ENCODE measurements at places on chromosomes 12 and 14.

DNA sequence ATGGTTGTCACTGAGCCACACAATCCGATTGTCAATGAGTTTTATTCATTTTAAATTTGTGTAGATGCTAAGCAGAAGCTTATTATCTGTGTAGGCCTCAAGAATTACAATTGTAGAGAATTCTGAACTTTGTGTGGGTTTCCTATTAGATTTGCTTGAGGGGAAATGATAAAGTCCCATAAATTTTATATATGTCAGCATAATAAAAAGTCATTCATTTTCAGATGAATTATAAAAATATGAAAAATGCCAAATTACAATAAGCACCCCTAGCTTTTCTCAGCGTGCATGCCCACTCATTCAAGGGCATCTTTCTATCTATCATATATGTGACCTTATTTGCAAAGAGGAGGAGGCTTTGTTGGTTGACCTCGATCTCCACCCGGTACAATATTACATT lies 1041.1 kb upstream of the FOXG1 start:
- no peak for DNase-seq

DNA sequence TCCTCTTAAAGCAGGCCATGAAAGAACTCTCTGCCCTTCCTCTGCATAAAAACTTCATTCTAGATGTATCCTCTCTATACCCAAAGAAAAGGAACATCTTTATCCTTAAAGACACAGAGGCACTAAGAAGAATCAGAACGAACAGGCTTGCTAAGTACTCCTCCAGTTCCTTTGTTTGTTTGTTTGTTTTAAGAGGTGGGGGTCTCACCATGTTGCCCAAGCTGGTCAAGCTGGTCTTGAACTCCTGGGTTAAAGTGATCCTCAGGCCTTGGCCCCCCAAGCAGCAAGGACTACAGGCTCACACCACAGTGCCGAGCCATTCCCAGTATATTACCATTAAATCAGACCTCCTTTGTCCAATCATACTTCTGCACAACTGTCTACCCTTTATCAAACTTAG lies 14.0 kb downstream of the GDF3 start:
- no peak for DNase-seq

DNA sequence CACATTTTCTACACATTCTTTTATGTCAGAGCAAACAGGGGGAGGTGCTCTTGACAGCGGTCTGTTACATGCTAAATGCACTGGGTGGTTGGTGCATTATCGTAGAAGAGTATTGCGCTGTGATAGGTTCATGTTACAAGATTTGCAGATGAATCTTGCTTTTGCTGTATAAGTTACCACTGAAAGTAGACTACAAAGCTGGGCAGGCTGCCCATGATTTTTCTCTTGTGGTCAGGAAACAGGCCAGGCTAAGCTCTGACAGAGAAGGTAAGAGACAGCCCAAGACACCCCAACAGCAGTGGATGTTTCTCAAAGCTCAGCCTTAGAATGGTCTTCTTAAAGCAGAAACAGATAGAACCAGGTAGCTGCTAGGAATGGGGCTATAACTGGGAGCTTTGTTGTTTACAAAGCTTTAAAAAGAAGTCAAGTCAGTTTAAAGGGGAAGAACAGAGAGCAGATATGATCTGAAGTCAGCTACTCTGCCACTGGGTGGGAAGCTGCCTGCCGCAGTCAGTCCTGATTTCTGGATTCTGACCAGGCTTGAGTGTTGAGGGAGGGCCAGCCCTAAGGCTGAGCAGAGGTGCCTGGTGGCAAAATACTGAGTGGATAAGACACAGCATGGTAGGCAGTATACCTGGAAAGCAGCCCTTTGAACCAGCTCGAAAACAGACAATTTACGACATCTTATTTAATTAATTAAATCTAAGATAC lies 9.4 kb downstream of the KCNA1 start:
- DNase-seq, result no peak

GRCh38 chr14:27015065-27015464 lies 417.2 kb upstream of the NOVA1 start:
- DNase-seq, result no peak

DNA sequence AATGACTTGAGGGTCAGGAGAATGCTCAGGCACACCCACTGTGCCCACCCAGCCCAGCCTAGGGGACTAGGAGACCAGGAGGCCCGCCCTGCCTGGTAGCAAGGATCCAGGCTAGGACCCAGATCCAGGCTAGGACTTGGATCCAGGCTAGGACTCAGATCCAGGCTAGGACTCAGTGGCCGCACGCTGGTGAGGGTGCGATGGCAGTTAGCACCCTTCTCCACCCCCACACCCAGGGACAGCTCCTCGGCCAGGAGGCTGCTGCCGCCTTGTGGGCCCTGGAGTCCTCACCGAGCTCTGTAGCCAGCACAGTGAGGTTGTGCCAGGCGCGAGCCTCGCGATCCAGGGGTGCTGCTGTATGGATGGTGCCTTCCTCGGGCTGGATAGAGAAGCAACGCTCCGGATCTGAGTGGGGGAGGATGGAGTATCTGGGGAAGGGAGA lies 5.1 kb downstream of the CDH24 start:
- DNase-seq, result no peak

GRCh38 chr12:40903040-40903439 lies 210.8 kb downstream of the CNTN1 start:
- no peak for DNase-seq

GRCh38 chr14:32413967-32414640 lies 85.0 kb downstream of the AKAP6 start:
- DNase-seq, result no peak

GRCh38 chr14:72401632-72402376 lies 469.6 kb downstream of the RGS6 start:
- no peak for DNase-seq

DNA sequence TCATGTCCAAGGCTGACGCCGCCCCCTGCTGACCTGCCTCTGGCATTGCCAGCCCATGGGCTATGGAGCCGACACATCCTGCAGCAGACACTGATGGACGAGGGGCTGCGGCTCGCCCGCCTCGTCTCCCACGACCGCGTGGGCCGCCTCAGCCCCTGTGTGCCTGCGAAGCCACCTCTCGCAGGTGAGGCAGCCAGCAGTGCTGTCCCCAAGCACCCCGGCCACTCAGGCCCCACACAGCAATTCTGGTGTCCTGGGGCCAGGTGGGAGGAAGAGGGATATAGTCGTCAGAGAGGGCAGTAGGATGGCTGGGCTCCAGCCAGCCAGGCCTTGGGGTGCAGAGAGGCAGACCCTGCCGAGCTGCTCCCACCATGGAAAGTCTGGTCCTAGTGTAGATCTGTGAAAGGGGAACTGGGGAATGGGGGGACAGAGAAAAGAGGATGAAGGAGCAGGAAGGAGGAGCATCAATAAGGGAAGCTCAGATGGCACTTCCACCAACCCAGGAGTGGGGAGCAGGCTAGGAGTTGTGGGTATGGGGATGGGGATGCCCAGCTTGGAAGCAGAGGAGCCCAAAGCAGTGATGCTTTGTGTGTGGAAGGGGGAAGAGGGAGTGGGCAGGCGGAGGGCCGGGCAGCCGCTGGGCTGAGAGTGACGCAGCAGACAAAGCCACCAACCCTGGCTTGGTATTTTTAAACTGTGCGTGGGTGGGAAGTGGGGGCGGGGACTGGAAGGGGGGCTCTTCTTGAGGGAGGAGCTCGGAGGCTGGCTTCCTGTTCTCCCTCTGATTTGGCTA lies 4.7 kb downstream of the NAB2 start:
- no peak for DNase-seq

DNA sequence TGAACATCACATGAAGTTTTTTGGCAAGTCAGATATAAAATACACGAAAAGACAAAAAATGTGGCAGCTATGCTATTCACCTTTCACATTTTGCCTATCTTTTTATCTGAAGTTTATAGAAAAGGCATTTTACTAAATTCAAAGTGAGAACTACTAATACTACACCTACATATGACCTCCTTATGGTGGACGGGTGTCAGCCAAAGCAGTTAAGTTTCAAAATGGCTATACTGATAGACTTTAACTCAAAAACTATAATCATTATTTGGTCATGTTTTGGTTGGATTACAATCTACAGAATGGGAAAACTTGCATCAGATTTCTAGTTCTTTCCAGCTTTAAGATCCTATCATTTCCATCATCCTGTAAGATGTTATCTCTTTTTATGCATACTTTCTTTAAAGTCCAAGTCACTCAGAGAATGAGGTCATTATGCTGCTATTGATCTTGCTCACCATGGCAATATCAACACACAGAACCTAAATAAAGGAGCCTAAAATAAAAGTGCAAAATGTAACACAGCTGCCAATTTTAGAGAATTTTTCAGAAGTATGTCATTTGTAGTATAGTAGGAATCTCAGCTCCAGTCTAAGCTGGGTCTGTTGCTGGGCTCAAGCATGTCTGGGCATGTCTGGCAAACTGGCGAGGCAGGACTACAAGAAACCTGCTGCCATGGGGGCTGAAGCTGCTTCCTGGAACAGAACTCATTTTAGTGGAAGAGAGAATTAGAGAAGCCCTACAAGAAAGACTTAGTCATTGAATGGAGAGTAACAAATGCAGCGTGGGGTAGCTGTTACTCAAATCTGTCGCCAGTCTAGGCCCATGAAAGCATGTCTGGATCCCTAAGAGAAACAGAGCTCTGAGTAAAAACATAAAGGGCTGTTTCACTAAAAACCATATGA lies 7.6 kb upstream of the AEBP2 start:
- DNase-seq, result no peak

- no peak for DNase-seq
Measured at GRCh38 chr12:13986031-13986430, 4.6 kb upstream of the GRIN2B start.

DNA sequence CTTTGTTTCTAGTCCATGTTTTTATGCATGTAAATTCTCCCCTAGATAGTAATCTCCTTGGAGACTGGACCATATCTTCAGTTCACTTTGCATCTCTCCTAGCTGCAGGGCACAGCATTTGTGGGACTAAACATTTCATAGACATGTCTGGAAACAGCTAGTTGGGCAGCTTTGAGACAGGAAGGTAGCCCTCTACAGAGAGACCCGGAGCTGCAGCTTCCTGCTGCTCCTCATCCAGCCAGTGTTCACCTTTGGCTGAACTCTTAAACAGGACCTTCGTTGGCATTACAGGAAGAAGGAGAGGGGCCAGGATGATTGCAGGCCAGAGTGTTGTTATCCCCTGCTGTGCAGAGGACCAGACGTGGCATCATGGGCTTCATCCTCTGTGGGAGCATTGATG lies 52.9 kb downstream of the GNS start:
- DNase-seq, result no peak

DNA sequence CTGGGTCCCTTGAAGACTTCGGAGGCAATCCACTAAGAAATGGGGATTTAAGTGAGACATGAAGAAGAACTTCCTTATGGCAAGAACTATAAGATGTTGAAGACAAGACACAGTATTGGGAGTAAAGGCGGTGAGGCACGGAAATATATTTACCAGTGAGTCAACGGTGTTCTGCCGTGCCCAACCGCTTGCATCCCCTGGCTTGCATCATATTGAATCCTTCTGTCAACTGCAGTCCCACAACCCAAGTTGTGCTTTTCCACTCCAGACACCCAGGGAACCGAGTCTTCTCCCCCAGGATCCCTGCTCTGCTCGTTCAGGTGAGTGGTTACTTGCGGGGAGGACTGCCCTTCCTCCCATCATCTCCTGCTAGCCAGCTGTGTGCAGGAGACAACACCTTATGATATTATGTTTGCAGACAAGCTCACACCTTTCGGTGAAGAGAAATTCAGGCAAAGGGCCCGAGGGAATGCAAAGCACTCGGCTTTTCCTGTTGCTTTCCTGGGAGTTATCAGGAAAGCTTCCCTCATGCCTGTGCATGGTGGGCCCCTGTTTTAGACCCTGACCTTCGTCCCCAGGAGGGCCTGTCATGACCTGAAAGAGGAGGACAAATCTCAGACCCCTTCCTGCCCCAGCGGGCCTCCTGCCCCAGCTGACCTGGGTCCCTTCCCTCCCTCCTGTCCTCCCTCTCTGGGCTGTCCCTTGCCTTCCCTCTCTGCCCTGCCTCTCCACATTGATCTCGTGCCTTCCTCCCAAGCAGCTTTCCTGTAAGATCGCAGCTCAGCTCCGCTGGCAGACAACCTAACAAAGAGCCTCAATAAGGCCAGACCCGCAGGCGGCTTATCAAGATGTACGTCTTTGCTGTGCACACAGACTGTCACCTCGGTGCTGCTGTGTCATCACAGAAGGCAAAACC lies 4.3 kb upstream of the LRTM2 start:
- DNase-seq, result no peak

DNA sequence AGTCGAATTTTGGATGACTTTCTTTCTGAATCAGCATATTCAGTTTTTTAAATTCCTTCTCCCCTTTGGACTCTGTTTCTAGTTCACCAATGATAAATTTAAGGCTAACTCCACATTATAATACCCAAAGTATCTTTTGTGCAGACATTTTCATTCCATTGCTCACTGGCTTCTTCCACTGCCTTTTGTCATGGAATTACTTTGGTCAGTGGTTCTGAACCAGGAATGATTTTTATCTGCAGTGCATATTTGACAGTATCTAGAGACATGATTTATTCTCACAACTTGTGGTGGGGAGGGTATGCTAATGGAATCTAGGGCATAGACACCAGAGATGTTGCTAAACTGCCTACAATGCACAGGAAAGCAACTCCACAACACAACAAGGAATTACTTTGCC lies 234.4 kb upstream of the PRKD1 start:
- DNase-seq, result no peak

GRCh38 chr12:132079200-132079599 lies 64.9 kb downstream of the DDX51 start:
- DNase-seq, result no peak

DNA sequence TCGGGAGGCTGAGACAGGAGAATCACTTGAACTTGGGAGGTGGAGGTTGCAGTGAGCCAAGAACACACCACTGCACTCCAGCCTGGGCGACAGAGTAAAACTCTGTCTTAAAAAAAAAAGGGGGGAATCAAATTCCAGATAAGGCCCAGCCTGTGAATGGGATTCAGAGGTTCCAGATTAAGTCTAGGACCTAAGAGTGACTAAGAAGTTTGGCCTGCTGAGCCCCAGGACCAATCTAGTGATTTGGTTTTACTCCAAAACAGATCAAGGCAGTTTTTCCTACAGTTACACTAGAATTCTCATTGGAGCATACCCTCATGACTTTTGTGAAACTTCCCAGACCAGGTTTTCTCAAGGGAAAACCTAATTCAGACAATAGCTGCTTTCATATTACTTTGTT lies 22.8 kb downstream of the EXOC5 start:
- no peak for DNase-seq

DNA sequence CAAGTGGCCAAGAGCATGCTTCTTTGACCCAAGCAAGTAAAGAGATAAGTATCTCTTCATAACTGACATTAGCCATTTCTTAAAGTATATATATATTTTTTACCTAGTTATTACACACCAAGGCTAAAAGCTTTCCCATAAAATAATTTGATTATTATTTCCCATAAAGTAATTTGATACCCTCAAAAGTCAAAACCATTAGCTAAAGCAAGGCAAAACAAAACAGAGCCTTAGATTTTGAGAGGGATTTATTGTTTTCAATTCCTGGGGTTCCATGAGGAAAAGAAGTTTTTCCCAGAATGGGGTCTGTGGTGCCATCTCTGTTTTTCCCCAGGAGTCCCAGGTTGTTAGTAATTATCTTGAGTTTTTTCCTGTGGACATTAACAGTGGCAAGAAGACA lies 125.5 kb upstream of the NUDT4 start:
- DNase-seq, result no peak

- no peak for DNase-seq
Measured at GRCh38 chr14:20184181-20184580, 6.5 kb upstream of the OR11G2 start.
